Panc1 (cell line): ENCODE measurements at places on chromosomes 5 and 9. TPM values are rescaled to one million over a fixed set of nuclear protein-coding genes. Genes with fewer than 3 reads are reported as not detected.

DNA sequence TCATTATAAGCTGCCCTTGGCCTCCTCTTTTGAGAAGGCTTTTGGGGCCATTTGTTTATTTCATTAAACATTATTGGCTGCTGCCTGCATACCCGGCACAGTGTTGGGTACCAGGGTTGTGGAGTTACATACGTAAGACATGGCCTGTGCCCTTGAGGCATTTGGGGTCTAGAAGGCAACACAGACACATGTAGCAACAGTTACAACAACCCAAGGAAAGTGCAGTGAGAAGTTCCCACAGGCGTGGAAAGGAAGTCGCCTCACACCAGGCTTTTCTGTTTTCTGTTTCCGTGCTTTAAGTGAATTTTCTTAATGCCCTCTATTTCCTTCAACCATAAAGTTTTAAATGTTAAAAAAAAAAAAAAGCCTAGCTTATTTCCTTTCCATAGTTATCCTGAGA is 47.4 kb downstream of the GALNT10 start:
- DNase-seq: no peak

CD72 gene
- total RNA-seq: 0.72 TPM

DNA sequence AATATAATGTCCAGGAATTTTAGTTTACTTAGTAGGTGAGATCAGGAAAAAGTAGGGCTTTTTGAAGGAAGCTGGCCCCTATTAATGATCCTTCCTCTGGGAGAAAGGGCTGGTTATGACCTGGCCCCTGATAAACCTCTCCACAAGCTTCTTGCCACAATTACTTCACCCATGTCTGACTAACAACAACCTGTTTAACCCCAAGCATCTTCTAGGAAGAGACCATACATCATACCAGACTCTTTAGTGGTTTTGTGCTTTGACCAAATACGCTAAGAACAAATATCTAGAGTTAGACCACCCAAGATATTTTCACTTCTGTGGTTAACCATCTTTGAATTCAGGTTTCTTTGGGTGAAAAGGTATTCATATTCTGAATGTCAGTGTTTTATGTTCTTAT is 174.0 kb upstream of the SLC27A6 start:
- DNase-seq: no peak

GRCh38 chr9:130173666-130173983 is 1.4 kb downstream of the NCS1 start:
- no peak for DNase-seq

GRCh38 chr9:70135176-70135575 is 91.5 kb downstream of the MAMDC2 start:
- no peak for DNase-seq

- no peak for DNase-seq
These were observed 17.4 kb downstream of the SLC24A2 start for GRCh38 chr9:19771446-19771845.

GRCh38 chr9:134264169-134264568 is 62.1 kb upstream of the RXRA start:
- DNase-seq: no peak

NUTM2G gene
- total RNA-seq: not detected

- DNase-seq: no peak
These were observed 60.2 kb downstream of the MLLT3 start for GRCh38 chr9:20562051-20562450.

PRDM9 gene
- total RNA-seq: not detected

DNA sequence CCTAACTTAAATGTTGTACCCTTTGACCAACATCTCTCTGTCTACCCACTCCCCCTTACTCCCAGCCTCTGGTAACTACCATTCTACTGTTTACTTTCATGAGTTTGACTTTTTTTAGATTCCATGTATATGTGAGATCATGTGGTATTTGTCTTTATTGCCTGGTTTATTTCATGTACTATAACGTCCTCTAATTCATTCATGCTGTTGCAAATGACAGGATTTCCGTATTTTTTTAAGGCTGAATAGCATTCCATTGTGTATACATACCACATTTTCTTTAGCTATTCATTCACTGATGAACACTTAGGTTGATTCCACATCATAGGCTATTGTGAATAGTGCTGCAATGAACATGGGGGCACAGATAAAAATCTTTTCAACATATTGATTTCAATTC is 11.8 kb upstream of the NDUFB6 start:
- no peak for DNase-seq

DNA sequence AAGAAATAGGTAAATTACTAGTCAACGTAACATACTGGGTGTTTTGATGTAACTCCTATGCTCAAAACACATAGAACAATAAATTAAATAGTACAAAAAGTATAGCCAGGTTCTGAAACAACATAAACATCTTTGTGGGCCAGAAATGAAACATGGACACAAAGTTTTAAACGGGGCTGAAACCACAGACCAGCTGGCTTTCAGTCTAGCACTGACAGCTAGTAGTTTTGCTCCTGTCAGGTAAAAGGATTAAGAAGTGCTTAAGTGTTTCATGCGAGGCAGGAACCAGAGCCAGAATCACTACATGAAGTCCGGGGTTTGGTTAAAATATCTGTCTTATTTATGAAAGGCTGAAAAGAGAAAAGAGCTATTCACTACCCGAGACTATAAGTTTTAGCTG is 19.5 kb downstream of the DCAF10 start:
- no peak for DNase-seq

GRCh38 chr9:12717907-12718306 is 24.7 kb downstream of the TYRP1 start:
- no peak for DNase-seq
